HL-60 (cell line): ENCODE measurements at places on chromosomes 2 and 18.

DNA sequence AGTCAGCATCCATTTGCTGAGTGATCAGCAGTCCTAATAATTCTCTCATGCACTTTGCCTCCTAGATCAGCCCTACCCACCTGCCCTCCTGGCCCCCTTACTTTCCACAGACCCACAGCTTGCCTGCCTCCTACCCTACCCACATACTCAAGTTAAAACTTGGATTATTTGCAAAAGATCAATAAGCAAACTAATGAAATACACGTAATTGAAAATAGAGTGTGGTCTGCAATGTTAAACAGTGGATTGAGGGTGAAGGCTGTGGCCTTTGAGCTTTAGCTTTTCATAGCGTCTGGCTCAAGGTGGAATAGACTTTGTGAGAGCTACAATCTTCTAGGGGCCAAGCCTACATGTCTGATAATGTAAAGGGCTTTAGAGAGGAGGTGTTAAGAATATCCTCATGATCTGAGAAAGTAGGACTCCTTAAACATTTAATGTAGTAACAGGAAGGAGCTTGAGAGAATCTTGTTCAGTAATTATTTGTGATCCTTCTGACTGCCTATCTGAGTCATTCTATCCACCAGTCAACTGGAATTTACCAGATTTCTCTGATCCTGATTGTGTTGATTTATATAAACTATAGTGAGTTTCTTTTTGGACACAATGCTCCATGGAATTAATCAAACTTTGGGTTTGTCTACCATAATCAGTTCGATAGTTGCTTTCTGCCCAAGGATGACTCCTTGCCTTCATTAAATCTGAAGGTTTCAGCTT lies 310.0 kb downstream of the HRH4 start:
- no peak for DNase-seq

GRCh38 chr2:26401739-26402541 lies at the start of gene DRC1:
TSS of gene DRC1 (plus strand) at chr2:26401920. CDS start at chr2:26401990, 70 bp downstream.
- no peak for DNase-seq

GRCh38 chr2:149164827-149165226 lies 126.3 kb downstream of the LYPD6B start:
- DNase-seq = no peak

DNA sequence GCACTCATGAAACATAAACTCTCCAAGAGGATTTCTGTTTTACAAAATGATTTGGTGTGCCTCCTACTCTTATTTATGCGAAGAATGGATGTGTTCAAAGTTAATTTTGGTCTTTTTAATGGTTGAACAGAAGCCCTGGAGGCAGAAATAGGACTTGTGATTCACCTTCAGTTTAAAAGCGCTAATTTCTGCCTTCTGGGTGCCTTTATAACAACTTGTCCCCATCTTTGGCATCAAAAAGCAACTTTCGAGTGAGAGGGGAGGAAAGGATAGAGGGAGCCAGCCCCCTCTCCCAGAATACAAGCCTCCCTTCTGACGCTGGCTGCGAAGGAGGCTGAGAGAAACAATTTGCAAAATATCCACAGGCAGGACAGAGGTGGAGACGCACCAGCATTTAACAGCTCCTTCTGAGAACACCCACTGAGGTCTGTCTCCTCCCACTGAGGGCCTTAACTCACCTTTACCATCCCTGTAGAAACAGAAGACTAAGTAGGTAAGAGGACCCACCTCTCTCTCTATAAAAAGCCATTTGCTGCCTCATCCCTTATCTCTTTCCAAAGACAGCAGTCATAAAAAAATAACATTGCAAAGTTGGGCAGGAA lies 24.3 kb upstream of the BCL11A start:
- DNase-seq = no peak

GRCh38 chr2:28325567-28326468 lies 66.8 kb upstream of the FOSL2 start:
- DNase-seq = peak; percentile 46

- DNase-seq = no peak
These were observed 101.2 kb upstream of the ASB18 start for GRCh38 chr2:236365258-236366048.

- peak; percentile 42 for DNase-seq
These were observed 422.6 kb upstream of the ID2 start for GRCh38 chr2:8259106-8259840.

DNA sequence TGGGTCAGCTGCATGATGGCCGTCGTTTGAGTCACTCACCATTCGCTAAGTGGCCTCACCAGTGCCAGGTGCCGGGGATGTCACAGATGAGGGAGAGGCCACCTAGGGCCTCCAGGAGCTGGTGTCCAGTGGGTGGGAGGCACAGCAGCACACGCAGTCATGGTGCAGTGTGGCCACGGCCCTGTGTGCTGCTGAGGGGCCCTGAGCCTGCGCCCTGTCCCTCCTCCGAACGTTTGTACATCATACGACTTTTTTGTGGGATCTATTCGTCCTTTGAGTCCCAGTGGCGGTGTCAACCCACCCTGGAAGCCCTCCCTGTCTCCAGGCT lies 30.1 kb upstream of the ODC1 start:
- DNase-seq = no peak

DNA sequence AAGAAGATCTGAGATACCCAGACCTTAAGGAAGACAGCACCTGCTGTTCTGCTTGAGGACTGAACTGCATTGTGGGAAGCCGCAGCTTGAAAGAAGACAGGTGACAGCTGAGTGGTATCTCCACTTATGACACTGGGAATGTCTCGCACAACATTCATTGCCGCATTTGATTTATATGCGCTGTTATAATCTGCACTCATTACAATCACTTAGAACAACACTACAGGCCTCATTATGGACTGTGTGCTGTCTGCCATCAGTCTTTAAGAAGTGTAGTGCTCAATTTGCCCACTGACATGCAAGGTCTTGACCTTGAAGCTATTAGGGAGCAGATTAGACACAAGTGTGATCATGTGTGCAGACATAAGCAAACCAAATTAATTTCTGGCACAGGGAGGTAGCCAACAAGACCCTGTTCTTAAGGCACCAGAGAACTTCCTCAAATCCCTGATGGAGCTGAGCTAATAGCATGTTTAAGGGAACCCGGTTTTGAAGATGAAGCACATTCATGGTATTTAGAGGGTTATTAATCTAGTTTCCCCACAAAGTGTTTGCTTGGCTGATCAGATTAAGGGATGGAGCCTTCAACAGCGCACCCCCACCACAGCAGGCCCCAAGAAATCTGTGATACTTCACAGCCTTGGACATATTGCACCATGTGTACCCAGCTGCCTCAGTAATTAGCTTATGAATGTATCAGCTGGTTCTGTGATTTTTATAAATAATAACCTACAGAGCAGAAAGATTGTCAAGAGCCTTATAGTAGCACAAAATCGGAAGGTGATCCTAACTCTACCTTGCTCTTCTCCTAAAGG lies 146.8 kb downstream of the SATB2 start:
- no peak for DNase-seq

DNA sequence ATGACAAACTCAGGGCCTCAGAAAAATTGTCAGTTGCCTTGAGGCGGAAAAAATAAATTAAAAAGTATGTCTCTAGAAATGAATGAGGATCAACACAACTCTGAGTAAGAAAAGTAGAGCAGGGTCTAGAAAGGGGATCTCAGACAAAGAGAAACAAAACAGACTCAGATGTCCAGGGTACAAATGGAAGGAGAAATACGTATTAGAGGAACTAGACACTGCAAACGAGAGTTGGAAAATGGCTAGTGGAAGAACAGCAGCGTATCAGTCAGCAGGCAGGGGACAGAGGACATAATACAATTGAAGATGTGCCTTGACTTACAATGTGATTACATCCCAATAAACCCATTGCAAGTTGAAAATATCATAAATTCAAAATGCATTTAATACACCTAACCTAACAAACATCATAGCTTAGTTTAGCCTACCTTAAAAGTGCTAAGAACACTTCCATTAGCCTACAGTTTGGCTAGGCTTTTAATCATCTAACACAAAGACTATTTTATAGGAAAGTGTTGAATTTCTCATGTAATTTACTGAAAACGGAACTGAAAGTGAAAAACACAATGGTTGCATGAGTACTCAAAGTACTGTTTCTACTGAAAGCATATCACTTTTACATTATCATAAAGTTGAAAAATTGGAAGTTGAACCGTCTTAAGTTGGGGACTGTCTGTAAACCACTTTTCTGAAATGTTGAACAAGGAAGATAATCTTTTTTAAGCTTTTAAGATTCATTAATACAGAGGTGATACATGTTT lies 182.8 kb downstream of the NBAS start:
- DNase-seq = no peak

- no peak for DNase-seq
These were observed 117.6 kb downstream of the POLE4 start for GRCh38 chr2:75076088-75076487.

- peak; percentile 13 for DNase-seq
These were observed 76.0 kb downstream of the EMX1 start for GRCh38 chr2:72993147-72993932.

DNA sequence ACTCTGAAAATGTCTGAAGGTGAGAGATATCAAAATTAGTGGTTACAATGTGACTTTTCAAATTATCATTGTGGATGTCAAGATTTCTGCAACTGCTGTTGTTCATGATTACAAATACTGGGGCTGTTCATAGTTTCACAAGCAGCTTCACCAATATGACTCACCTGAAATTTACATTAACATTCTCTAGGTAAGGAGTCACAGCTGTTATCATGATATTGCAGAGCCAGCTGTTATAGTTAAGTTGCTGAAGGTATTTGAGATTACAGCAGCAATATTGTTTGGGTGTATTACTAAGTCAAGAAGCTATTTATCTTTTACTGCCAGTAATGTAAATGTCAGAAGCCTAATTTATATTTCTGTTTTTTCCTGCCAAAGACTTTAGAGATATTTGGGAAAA lies 140.0 kb downstream of the MC4R start:
- no peak for DNase-seq

- no peak for DNase-seq
These were observed 69.5 kb upstream of the CHRNA1 start for GRCh38 chr2:174833737-174834136.

- no peak for DNase-seq
These were observed 241.6 kb upstream of the FN1 start for GRCh38 chr2:215677481-215677880.

DNA sequence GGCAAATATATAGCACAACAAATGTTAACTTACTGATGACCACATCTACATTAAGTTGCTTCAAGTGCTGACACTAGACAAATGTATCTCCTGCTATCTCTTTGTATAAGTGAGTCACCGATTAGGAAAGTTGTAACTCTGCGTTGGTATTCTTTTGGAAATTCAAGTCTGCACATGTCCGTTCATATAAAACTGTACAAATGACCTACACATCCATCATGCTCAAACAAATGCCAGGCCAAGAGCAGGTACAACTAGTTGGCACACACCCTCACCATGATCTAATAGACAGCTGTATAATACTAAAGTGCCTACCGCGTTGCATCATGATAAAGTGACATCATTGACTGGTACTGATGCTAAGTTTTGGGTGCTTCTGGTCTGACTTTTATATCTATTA lies 141.1 kb downstream of the RBMS1 start:
- DNase-seq = no peak

DNA sequence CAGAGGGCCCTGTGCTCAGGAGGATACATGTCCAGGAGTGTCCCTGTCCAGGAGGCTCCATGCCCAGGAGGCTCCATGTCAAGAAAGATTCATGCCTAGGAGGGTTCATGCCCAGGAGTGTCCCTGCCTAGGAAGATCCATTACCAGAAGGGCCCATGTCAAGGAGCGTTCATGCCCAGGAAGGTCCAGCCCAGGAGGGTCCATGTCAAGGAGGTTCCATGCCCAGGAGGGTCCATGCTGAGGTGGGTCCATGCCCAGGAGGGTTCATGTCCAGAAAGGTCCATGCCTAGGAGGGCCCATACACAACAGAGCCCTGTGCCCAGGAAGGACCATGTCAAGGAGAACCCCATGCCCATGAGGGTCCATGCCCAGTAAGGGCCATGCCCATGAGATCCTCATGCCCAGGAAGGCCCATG lies 7.0 kb downstream of the GPR35 start:
- no peak for DNase-seq

DNA sequence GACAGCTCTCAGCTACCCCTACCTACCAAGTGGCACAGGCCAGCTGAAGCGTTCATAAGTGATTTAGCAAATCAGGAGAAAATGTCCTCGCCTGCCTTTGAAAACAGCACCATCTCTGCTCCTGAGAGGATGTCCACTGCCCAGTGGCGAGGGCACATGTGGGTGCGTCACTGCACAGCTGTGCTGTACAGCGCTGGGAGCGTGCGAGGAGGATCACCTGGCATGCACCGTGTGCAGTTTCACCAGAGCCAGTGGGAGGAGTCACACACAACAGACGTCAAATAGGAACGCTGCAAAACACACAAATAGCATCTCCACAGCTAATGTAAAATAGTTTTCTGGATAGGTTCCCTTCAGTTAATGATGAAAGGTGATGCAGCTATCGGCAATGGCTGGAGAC lies 154.1 kb downstream of the HDAC4 start:
- DNase-seq = no peak

DNA sequence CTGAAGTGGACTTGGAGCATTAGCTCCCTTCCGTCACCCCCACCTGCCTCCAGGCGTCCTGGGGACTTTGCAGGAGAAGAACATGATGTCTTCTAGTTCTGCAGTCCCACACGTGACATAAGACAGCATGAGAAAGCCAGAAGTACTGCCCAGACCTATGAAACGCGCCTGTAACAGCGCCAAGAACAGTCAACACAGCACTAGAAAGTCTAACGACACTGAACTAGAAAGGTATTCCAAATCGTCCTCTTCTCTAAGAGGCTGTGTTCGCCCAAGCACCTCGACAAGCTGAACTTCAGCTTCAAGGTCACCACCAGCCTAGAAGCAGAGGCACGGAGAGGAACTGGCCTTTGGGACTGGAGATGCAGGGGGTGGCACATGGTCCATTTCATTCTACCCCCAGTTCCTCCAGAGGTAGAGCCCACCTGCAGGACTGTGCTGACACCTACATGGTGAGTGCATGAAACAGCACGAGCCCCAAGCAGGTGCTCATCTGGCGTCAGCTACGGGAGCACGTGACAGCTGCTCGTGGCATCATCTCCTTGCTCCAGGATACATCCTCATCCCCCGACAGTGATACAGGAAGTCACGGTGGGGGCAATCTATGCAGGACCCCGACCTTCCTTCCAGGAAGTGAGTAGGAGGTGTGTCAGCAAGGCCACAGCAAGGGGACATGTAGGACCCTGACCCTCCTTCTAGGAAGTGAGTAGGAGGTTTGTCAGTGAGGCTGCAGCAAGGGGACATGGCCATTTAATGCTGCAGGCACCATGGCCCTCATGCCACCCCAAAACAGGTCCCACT lies 3.7 kb downstream of the HDAC4 start:
- DNase-seq = no peak

DNA sequence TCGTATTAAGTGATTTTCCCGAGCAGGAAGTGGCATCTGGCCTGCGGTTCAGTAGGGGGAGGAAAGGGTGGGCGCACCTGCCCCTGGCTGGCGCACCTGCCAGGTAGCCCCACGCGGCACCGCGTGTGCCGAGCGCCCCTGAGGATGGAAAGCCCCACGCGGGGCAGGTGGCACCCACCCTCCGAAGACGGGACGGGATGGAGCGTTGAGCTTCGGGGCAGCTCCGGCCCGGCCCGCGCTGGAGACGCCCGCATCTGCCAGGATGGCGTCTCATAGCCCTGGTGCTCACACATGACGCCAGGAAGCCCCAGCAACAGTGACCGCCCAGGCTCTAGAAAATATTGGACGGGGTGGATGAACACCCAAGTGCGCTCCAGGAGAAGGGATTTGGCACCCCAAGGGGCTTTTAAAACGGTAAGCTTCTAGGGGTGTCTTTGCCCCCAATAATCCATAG lies 2.5 kb upstream of the NFATC1 start:
- DNase-seq = no peak
